ENCODE measurements at places on chromosomes 16 and 17.

DNA sequence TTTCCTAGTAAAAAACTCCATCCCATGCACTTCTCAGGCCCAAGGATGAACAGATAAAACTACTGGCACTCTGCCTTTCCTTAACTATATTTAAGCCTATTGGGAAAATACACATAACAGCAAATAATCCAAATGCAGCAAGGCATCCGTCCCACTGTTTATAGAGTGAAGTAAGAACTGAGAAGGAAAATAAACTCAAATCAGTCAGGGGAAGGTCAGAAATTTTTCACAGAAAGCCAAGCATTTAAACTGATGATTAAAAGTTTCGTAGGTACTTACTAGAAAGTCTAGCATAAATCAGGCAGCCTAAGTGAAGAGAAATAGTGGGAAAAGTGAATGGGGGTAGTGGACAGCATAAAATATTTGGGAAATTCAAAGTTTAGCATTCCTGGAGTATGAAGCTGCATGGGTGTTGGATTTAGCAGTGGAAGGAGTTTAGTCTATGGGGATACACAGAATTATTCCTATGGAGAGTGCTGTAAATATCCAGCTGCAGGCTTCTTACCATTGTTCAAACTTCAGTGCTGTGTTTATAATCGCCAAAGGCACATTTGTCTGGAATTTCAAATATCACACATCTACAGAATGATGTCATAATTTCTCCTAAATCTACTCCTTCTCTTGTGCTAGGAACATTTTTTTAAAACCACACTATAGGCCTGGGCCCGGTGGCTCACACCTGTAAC is 1131.0 kb upstream of the GOT2 start:
- no peak for DNase-seq

GRCh38 chr17:40553694-40554534 is 11.4 kb downstream of the CCR7 start:
- no peak for DNase-seq

GRCh38 chr16:29974291-29975133 is 844 bp downstream of the TAOK2 start:
- DNase-seq = no peak

DNA sequence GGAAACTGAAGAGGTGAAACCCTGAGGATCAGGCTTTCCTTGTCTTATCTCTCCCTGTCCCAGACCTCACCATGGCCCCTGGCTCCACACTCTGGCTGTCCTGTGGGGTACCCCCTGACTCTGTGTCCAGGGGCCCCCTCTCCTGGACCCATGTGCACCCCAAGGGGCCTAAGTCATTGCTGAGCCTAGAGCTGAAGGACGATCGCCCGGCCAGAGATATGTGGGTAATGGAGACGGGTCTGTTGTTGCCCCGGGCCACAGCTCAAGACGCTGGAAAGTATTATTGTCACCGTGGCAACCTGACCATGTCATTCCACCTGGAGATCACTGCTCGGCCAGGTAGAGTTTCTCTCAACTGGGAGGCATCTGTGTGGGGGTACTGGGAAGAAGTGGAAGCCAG is 1.4 kb downstream of the CD19 start:
- no peak for DNase-seq

GRCh38 chr17:2637422-2637821 is 44.0 kb downstream of the PAFAH1B1 start:
- no peak for DNase-seq

GRCh38 chr17:56292010-56292409 is 138.7 kb downstream of the ANKFN1 start:
- DNase-seq = no peak

DNA sequence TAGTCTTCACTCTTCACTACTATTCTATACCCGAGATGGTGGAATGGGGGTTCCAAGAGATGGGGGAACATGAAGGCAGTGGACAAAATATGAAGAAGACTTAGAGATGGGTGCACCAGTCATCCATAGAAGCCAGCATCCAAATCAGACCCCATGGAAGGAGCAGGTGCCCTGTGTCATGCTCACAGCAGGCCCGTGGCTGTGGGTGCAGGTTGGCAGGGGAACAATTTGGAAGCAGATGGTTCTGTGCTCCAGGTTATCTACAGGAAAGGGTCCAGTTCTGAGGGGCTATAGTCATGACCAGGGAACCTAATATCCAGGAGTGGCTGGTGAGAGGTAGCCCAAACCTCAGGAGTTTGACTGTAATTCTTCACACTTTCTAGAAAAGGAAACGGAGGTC is 9.6 kb upstream of the LPCAT2 start:
- DNase-seq = no peak
